AG08396 (cell line): ENCODE measurements at places on chromosomes 4 and X.

GRCh38 chrX:39758791-39759525 lies 338.8 kb downstream of the BCOR start:
- DNase-seq = no peak

DNA sequence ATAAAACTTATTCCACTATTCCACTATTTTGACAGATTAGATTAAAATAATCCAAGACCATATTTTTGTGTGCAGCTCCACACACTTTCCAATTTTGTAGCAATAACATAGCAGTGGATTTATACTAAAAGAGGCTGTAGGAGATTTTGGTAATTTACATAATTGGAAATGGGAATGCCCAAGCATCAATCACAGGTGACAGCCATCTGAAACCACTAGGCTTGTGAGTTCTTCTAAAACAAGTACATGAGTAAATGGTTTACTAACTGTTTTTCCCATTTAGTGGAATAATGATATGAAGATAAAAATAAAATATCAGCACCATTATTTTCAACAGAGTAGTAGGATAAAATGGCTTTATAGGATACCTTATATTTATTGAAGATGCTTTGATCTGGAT lies 4.4 kb downstream of the ANK2 start:
- DNase-seq = no peak

- DNase-seq = no peak
Measured at GRCh38 chr4:174023641-174024040, 259.8 kb downstream of the FBXO8 start.

GRCh38 chrX:7127056-7127455 lies 20.5 kb upstream of the STS start:
- DNase-seq = no peak

DNA sequence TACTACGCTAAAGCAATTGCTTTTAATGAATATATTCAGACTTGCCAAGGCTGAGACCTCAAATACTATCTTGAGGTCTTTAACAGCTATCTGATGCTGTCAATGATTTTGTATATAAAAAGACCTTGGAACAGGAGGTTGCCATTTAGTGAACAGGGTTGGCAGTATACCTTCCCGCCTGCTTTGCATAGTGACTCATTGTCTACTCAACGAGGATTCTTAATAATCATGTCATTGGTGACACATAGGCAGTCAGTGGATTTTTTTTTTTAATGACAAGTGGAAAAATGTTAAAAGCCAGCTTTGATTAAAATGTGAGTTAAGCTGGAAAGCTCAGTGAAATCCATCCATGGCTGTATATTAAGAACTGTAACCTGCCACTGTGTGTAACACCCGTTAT lies 164.0 kb downstream of the ASMT start:
- no peak for DNase-seq

DNA sequence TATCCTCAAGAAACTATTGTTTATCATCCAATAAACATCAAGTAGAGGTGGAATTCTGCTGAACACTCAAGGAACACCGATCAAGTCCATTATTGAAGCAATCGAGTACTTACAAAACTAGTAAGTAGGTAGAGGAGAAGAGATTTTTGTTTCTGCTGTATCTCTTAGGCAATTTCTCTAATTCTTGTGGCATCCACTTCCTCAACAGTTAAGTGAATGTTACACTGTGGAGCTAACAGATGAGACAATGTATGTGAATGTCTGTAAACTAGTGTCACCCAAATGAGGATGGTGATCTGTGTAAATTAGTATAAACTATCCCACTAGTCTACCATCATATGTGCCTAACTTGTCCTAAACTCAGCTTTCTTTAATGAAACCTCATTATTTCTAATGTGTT lies 261.6 kb downstream of the ARHGAP24 start:
- no peak for DNase-seq

DNA sequence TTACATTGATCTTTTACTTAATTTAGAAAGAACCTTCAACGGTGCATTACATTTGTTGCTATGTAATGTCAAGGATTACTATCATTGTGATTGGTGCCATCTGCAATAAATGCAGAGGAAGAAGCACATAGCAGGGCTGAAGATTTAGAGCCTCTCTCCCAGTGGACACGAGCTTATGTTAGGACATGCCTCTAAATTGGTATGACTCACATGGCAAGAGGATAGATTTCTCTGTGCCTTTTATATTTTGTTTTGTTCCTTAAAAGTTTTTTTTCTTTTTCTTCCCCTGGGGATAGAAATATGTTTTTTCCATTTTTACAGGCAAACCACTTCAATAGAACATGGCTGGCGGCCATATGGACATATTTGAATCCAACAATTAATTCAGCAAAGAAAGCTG lies 205.0 kb upstream of the HAND2 start:
- no peak for DNase-seq

DNA sequence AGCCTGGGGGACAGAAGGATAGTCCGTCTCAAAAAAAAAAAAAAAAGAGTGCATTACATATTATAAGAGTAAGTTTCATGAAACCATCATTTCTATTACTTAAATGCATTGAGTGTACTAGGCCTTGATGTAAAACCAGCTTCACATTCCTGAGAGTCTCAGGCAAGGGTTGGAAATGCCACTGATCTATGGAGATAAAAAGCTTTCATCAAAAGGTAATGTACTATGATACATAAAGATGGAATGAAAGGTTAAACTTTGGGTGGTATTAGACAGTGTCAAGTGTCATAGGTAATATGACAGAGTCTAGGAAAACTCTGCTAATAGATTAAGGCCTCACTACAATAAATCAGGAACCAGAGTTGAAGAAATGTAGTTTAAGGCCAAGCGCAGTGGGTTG lies 7.4 kb downstream of the CFAP97 start:
- no peak for DNase-seq

GRCh38 chrX:71489540-71489939 lies 43.4 kb upstream of the OGT start:
- DNase-seq = peak; percentile 9

- DNase-seq = no peak
Measured at GRCh38 chr4:153420361-153420760, 45.8 kb upstream of the TMEM131L start.

GRCh38 chr4:152369203-152369901 lies 166.5 kb downstream of the FBXW7 start:
- no peak for DNase-seq

DNA sequence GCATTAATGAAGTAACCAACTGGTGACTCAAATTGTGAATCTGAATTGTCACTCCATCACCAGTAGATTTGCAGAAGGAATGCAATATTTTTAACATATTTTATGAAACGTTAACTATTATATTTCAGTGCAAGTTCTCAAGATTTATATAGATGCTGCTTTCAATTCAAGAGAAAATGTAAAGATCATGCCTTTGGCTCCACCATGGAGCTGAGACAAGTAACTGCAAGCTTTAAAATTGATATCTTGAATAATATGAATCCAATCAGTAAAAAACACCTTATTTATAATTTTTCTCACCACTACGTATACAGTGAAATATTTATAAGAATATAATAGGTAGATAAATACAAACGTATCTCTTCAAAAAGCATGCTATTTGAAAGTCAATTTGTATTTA lies 27.8 kb upstream of the GALNTL6 start:
- DNase-seq = no peak

DNA sequence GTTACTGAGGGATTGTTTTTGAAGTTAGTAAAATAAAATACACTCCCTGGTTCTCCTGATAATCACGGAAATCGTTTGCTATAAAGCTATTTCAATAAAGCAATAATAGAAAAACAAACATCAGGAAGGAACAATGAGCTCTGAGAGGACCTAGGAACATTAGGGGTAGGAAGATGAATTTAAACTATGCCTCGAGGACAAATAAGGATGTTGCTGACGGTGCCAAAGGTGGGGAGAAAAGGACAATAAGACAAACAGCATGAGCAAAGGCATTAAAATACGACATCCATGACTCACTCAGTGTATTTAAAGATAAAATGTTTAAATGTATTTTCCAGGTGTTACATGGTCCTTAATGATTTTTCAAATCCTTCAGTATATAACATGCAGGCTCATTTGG lies 110.3 kb downstream of the MTNR1A start:
- no peak for DNase-seq

DNA sequence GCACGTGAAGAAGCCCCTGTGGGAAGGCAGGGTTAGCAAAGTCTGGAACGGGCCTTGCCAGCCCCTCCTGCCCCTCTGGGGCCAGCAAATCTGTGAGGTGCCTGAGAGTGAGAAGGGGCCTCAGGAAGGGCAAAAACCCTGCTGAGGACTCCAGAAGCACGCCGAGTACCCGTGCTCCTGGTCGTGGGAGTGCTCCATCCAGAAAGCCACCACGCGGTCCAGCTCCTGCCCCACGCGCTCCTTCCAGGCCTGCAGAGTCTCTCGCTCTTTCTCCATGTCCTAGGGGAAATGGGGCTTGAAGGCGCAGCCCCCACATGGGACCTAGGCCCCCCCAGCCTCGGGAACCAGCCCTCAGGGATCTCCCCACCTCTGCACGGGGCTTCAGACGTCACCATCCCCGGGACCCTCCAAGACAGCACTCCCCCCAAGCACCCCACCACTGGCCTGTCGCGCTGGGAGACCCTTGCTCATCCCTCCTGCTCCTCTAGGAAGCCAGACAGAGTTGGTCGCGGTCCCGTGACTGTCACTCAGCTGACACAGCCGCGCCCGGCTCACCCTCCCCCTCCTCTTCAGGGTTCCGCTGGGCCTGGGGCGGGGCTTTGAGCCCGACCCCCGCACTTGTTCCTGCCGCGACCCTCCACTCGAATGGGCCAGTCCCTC lies at the start of gene RENBP:
Gene RENBP, minus strand, starts transcription at position 504 of the 660 bp plus-strand sequence. Its CDS starts 33 bp downstream, at position 471.
- no peak for DNase-seq

DNA sequence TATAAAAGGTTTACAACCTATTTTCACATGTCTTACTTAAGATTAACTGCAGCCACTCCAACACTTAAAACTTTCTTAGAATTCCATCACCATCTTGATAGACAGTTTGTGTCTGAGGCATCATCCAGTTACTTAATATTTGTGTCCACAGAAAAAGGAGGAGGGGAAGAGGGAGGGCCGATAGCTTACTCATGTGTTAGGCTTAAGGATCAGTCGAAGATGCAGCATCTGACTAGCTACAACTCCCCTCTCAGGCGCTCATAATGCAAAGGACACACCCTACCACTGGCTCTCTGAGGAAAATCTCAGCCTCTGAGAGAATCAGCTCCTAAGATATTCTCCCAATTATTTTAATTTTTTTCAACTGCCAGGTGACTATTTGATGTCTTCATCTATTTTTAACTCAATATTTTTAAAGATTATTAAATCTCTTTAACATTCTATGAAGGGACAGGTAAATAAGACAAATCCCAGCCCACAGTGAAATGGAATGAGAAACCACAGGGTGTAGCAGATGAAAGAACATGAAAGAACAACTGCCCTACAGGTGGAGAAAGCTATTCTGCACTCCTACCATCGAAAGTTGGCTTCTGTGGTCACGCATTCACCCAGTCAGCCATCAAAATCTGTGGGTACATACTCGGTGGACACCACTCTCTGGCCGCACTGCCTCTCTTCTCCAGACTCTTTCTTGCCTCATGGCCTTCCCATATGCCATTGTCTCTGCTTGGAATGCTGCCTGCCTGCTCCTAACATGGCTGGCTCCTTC lies 48.0 kb downstream of the ARAP2 start:
- no peak for DNase-seq

DNA sequence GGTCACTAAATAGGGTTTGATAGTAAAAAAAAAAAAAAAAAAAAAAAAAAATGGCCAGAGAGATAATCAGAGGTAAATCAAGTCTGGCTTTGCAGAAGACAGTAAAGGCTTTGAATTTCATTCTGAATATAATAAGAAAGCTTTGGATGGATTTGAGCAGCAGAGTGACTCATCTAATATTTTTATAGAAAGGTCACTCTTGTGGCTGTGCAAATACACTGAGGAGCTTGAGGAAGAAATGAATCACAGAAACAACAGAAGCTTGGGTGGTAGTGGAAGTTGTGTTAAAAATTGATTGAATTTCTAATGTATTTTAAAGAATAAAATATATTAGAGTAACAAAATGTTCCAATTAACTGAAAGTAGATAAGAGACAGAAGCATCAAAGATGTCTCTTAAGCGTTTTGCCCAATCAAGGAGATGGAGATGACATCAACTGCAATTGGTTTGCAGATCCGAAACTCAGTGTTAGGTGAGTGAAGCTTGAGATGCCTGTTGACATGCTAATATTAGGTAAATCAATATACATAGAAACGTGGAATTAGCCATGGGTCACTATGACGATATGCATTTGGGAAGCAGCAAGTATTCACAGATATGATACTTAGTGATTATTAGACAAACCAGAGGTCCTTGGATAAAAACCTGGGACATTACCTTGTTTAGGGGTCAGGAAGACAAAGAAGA lies 280.5 kb downstream of the GPM6A start:
- peak; percentile 11 for DNase-seq

- DNase-seq = peak; percentile 7
Measured at GRCh38 chrX:20461576-20461975, 194.9 kb upstream of the RPS6KA3 start.

- peak; percentile 69 for DNase-seq
Measured at GRCh38 chr4:168631241-168632162, 134.7 kb downstream of the PALLD start.

DNA sequence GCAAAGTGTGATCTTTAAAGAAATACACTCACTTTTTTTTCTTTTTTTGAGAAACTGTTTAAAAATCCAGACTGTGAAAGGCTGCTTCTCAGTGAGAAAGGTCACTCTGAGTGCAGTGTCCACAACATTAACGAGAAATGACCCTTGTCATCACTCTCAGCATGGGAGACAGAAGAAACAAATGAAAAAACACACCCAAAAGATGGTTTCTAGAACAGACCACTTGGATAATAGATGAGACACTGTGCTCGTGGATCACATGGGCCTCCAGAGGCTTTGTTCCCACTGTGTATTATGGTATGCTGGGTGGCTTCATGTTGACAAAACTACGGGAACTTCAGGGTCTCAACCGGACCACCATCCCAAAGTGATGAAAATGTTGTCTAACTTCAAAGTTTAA lies 64.9 kb downstream of the NEUROG2 start:
- DNase-seq = no peak

DNA sequence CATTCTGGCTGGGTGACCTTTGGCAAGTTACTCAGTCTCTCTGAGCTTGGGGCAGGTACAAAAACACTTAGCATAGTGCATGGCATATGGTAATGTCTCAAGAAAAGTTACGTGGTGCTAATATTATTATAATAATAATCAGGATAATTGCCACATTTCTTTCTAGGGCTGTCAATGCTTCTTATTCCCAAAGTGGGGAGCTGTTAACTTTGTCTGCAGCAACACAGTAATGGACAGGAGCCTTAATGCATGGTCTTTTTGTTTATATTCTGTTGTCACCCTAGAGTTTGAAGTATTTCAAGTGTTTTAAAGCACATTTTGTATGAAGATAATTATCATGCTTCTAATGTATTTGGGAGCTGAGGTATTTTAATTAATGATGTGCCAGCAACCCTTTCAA lies 121.8 kb downstream of the FHIP1A start:
- DNase-seq = no peak
